ENCODE measurements at places on chromosomes 4 and X. TPM values are rescaled to one million over a fixed set of nuclear protein-coding genes. Genes with fewer than 3 reads are reported as not detected.

The DAPP1 gene
- 23.6 TPM for total RNA-seq

GRCh38 chr4:47203593-47203992, 172.2 kb downstream of the GABRB1 start:
- H3K36me3 ChIP-seq = no peaks in the 10 kb centered on the region
- DNase-seq = no peak
- no peak overlapping the region for H3K27ac ChIP-seq
- H3K4me3 ChIP-seq = no peak overlapping the region
- no peaks in the 10 kb centered on the region for H3K4me1 ChIP-seq

GRCh38 chrX:118545510-118545909, 49.9 kb downstream of the DOCK11 start:
- H3K36me3 ChIP-seq = peaks cover 8% of the 10 kb centered on the region
- peaks cover 22% of the 10 kb centered on the region for H3K4me1 ChIP-seq
- no peaks in the 10 kb centered on the region for H3K27me3 ChIP-seq
- no peak overlapping the region for H3K27ac ChIP-seq
- H3K4me3 ChIP-seq = no peak overlapping the region

DNA sequence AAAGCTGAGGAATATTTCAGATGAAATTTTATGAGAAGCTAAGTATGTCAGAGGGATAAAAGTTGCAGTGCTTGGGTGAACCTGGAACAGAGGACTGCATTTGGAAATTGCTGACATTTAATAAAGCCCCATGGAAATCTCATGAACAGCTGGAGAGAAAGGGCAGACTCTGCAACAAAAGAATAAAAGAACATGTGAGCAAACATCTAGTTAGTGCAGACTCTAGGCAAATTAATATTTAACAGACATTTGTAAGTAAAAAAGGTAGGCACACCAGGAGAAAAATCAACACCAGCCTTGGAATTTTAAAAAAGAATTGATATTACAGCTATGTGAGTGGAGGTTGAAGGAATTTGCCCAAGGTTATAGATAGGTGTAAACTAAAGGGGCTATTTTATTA, 114.6 kb upstream of the PUDP start:
- no peak for DNase-seq
- no peaks in the 10 kb centered on the region for H3K27me3 ChIP-seq
- H3K4me3 ChIP-seq = no peak overlapping the region
- peaks cover 20% of the 10 kb centered on the region for H3K36me3 ChIP-seq
- no peaks in the 10 kb centered on the region for H3K4me1 ChIP-seq
- no peak overlapping the region for H3K27ac ChIP-seq

DNA sequence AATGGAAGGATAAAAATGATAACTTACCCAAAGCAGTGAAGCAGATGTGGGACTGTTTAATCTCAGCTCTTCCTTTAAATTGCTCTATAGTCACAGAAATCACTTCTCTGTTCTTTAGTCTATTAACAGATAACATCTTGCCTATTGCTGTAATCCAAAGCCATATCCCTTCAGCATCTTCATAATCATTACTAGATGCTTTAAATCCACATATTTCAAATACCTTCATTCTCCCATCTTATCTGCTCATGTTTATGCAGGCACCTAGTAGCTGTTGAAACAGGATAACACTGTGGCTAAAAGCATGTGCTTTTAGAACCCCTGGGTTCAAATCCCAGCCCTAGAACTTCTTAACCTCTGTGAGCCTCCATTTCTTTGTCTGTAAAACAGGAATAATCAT, 209.9 kb downstream of the RELL1 start:
- no peak for DNase-seq
- no peak overlapping the region for H3K4me3 ChIP-seq
- H3K27ac ChIP-seq = no peak overlapping the region
- no peaks in the 10 kb centered on the region for H3K36me3 ChIP-seq
- H3K4me1 ChIP-seq = no peaks in the 10 kb centered on the region

DNA sequence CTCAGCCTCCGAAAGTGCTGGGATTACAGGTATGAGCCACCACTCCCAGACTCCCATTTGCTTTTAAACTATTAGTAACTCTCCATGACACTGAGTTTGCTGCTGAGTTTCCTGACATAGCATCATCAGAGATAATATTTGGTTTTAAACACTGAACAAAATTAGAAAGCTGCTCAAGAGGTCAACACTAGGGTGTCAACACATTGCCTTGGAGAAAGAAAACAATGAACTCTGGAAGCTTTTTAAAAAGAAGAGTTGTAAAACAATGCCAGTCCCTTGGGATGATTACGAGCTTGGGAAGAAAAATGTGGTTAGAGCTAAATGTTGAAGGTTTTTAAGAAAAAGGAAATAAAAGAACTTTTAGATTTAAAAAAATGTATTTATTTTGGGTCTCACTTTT, 264.8 kb downstream of the CAMK2D start:
- no peak overlapping the region for H3K27ac ChIP-seq
- no peaks in the 10 kb centered on the region for H3K27me3 ChIP-seq
- peaks cover 46% of the 10 kb centered on the region for H3K36me3 ChIP-seq
- no peaks in the 10 kb centered on the region for H3K4me1 ChIP-seq
- H3K4me3 ChIP-seq = no peak overlapping the region

GRCh38 chr4:27267339-27267969, 406.8 kb downstream of the STIM2 start:
- H3K27me3 ChIP-seq = no peaks in the 10 kb centered on the region
- H3K4me3 ChIP-seq = no peak overlapping the region
- no peaks in the 10 kb centered on the region for H3K36me3 ChIP-seq
- no peak for DNase-seq
- no peak overlapping the region for H3K27ac ChIP-seq

- no peak overlapping the region for H3K27ac ChIP-seq
- no peak for DNase-seq
- H3K27me3 ChIP-seq = no peaks in the 10 kb centered on the region
- no peaks in the 10 kb centered on the region for H3K4me1 ChIP-seq
These were observed 236.2 kb downstream of the EVC2 start for GRCh38 chr4:5472160-5472591.

GRCh38 chrX:20529301-20529700, 262.6 kb upstream of the RPS6KA3 start:
- no peak for DNase-seq
- no peak overlapping the region for H3K4me3 ChIP-seq
- H3K4me1 ChIP-seq = peaks cover 6% of the 10 kb centered on the region
- H3K36me3 ChIP-seq = no peaks in the 10 kb centered on the region
